ENCODE measurements at places on chromosomes 12 and 14.
A peak's percentile ranks its signal among the peaks of the same experiment; 100 is the strongest.

DNA sequence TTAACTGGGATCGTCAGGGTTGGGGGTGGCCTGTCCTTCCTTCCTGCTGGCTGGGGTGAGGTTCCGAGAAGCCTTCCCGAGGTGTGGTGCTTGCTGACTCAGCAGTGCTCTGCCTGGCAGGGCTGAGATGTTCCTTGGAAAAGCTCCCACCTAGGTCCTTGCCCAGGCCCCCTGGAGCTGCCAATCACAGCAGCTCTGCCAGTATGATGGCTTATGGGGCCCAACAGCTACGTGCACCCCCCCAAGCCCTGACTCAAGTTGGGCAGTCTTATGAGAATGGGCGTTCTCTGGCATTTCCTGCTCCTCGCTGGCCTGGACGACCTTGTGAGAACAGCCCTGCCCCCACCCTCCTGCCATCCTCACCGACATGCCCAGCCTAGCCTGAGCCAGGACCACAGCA, 292.2 kb upstream of the CRY1 start:
- DNase-seq: no peak

DNA sequence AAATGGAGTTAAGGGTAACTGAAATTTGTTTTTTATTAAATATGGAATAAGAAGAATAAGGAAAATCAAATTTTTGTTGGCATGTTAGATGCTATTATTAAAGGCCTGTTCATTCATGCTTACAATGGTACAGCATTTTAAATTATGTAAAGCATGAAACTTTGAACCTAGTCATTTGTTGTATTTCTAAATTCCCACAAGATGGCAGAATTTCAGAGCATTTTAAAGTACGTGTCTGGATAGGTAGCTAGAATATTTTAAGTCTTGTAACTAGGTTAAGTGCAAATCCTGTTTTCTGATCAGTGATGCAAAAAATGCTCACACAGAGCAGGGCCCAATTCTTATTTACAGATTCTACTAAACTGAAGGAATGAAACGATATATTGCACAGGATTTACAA, 585.6 kb upstream of the MIS18BP1 start:
- DNase-seq: no peak

GRCh38 chr12:32201096-32201495, 94.4 kb downstream of the BICD1 start:
- no peak for DNase-seq

DNA sequence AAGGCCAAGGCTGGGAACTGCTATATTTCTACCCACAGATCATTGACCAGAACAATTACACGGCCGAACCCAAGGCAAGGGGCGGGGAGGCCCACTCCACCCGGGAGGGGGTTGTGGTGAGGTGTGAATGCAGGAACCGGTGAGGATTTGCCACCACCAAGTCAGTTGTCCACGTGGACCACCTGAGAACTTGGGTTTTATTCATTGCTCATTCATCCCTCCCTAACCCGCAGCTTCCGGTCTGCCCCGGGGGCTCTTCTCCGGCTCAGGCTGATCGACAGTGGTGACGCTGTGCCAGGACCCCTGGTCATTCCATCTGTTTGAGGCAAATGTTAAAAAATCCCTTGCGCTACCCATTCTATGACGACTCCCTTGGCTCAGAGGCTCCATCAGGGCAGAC, 127.7 kb upstream of the RTL1 start:
- DNase-seq: no peak

- DNase-seq: no peak
Observed at GRCh38 chr12:123794027-123794426, 31.9 kb downstream of the DNAH10 start.

- DNase-seq: no peak
Observed at GRCh38 chr12:115433014-115433634, 749.1 kb upstream of the TBX3 start.

GRCh38 chr14:22540293-22540692, 48.7 kb downstream of the DAD1 start:
- no peak for DNase-seq

- DNase-seq: no peak
Observed at GRCh38 chr12:76028571-76029277, 2.9 kb downstream of the PHLDA1 start.

- no peak for DNase-seq
Observed at GRCh38 chr12:24023081-24023480, 73.6 kb upstream of the SOX5 start.

DNA sequence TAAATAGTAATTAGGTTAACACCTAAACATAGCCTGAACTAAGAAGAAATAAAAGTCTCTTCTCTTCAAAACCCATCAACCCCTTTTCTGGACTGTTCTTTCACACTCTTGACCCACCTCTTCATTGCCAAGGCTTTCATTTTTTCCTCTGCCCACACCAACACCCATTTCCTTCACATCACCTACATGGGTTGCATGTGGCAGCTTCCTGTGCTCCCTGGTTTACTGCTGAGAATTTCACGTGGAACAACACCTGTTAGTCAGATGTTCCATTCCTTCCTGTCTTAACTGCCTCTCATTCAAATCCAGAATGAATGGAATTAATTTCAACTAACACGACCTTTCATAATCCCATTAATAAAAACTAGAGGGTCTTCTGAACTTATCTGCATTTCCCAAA, 157.3 kb downstream of the BCAT1 start:
- DNase-seq: peak; percentile 33

- DNase-seq: no peak
Observed at GRCh38 chr14:60945984-60946383, 34.9 kb downstream of the TRMT5 start.

DNA sequence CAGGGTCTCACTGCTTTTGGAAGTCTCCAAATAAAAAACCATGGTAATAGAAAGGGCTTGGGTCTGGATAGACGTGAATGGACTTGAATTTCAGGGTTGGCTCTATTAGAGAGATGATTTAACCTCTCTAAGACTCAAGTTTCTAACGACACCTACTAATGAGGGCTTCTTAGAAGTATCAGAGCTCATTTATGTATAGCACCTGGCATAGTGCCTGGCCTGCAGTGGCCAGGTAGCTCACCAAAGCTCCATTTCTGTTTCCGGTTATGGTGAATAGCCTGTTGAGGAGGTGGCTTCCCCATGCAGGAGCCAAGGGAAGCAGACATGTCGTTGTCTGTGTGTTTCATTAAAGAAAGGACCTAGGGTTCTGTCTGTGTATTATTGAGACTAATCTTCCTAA, 108.6 kb downstream of the ETV6 start:
- no peak for DNase-seq

DNA sequence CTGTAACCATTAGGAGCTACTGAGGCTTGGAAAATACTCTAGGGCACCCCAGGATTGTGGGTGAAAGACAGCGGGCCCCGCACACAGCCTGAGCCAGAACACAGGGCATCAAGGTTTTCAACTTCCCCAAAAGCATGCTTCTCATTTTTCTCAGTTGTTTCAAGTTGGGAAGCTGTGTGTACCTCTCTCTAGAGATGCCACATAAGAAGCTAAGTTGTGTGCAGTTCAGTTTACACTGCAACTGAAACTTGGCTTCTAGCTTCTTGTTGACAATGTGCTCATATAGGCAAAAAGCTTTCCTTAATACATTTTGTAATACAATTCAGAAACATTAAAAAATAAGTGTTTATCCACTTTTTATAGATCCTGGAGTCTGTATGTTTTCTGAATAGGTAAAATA, 88.1 kb upstream of the PTPRR start:
- no peak for DNase-seq

DNA sequence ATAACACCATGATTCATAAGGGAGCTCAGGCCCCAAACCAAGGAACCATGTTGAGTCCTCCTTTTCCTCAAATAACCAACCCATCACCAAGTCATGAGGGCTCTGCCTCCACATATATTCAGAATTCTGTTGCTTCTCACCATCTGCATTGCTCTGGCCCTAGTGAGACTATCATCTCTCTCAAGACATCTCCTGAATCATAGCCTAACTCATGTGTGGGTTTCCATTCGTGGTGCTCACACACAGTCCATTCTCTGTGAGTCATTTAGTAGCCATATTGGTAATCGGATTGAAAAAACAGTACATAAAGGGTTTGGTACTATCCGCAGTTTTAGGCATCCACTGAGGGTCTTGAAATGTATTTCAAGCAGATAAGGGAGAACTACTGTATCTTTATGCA, 5.1 kb upstream of the SLC38A2 start:
- DNase-seq: no peak

DNA sequence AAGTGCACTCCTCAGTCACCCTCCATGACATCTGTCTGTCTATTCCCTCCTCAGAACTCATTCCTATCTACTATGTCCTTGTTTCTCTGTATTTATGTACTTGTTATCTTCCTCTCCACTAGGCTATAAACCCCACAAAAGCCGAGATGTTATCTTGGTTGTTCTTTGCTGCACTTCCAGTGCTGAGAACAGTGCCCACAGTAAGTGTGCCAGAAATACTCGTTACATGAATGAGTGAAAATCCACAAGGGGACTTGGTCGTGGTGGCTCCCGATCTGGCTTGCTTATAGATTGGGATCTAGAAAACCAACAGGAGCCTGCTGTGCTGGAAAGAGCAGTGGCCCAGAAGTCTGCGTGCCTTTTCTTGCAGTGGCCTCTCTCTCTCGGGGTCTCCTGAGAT, 111.9 kb upstream of the PRMT8 start:
- DNase-seq: no peak

- DNase-seq: no peak
Observed at GRCh38 chr12:56236985-56237384, 7.1 kb downstream of the SLC39A5 start.

DNA sequence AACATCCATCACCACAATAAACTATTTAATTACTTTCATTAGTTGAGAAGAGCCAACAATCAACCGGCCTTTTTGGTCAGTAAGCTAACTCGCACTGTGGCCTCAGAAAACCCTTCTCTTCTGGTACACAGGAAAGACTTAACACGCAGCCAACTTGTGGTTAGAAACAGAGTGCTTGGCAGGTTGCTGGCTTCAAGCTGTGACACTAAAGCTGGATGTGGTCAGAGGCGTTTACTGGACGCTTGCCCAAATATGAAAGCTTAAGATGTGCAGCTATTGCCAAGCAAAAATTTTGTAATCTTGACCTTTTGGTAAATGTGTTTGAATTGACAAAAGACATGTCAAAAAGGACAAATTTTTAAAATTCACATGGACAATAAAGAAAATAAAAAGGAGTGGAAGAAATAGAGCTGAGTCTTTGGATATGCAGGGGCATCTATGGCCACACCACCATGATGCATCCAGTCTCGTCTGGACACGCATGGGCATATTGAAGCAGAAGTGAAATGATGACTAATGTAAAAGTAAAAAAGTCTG, 2.6 kb upstream of the KLRK1 start:
- no peak for DNase-seq

GRCh38 chr12:1622406-1622805, 6.6 kb upstream of the WNT5B start:
- DNase-seq: no peak

- DNase-seq: no peak
Observed at GRCh38 chr12:3661028-3661427, 91.9 kb downstream of the CRACR2A start.

GRCh38 chr12:84691266-84691665, 221.3 kb downstream of the SLC6A15 start:
- no peak for DNase-seq

GRCh38 chr12:55743406-55744339, 751 bp downstream of the GDF11 start:
- DNase-seq: peak; percentile 65

DNA sequence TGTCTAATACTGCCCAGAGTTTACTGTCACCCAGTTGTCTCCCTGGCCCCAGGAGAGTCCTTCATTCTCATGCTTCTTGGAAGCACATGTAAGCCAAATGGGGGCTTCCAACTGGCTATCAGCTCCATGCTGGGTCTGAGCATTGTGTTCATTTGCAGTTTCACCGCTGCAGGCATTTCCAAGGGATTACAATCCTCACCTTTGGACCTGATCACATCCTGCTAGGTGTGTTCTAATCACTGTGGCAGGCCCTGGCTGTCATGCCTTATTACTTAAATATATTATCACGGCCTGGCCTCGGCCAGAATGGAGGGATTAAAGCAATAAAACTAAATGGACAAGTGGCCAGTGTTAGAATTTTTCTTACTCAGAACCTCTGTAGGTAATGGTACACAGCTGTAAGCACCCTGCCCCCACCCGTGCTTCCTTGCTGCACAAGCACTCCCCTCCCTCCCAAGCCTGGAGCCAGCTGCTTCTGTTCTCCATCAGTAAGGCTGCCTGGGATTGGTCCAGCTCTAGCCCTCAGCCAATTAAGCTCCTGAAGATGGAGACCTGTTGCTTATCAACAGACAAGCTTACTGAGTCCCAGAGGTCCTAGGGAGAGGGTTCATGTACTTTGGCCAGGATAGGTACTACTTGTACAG, 175.9 kb upstream of the RBM19 start:
- DNase-seq: no peak

DNA sequence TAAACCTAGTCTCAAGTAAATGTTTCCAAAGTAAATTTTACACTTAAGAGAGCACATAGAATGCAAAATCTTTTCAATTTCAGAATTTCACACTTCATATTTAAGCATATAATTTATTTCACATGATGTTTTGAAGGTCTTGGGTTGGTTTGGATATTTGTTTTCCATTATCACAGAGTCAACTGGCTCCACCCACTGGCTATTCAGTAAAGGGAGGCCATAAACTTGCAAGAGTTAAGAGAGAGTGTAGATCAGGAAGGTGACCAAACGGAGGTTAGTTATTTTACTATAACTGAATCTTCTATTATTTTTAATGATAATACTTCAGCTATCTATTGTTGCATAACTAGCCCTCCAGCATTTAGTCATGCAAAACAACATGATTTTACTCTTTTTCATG, 6.2 kb upstream of the CPNE8 start:
- DNase-seq: no peak

- no peak for DNase-seq
Observed at GRCh38 chr12:57726151-57726883, 12.2 kb downstream of the AGAP2 start.

DNA sequence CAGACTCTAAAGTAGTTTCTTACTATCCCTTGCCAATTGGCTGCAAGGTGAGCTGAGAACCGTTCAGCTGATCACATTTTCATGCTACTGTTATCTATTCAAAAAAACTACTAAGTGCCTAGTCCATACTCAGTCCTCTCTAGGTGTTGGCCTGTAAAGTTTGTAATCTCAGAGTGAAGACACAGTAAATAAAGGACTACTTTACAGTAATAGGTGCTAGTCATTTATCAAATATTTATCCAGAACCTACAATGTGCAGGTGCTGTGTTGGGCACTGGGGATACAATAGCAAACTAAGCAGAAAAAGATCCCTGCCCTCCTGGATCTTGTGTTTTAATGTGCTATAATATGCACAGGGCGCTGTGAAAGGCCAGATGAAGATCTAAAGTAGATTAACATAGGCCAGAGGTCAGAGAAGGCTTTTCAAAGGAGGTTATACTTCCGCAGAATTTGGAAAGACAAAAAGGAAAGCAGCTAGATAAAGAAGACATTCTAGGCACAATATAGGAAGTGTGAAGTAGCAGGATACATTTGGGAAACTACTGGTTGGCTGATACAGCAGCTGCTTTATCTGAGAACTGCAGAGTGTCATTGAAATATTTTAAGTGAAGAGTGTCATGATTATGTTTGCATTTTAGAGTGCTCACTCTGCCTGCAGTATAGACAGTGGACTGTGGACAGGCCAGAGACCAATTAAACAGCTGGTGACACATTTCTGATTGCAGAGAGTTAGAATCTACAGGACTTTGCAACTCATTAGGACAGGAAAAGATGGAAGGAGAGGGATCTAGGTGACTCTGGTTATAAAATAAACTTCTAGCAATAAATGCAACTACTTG, 8.0 kb upstream of the ACTR10 start:
- no peak for DNase-seq

All from DND-41 (cell line).